ENCODE measurements at places on chromosomes 5 and 9.

DNA sequence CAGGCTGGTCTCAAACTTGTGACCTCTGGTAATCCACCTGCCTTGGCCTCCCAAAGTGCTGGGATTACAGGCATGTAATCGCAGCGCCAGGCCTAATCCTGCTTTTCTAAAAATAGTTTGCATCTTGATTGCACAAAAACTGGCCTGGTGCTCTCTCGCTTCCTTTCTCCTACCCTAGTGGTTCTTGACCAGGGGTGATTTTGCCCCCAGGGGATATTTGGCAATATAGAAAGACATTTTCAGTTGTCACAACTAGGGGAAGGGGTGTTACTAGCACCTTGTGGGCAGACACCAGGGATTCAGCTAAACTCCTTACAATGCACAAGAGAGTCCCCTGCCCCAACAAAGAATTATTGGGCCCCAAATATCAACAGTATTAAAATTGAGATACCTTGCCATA lies 139.8 kb downstream of the DROSHA start:
- DNase-seq, result no peak

DNA sequence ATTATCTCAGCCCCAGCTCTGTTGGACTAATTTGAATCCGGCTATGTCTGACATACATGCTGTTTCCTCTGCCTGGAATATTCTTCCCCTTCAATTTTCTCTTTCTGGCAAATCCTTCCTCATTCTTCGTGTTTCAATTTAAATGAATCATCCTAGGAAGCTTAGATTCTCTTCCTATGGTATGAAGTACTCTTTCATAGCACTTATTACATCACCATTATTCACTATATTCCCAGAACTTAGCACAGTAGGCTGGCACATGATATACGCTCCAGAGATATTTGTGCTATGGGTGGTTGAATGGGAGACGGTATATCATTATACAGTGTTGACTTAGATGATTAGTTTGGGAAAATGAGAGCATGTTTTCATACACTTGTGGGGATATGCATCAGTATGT lies 91.0 kb upstream of the JAK2 start:
- DNase-seq, result no peak

GRCh38 chr9:6686396-6686795 lies 40.9 kb upstream of the GLDC start:
- no peak for DNase-seq

GRCh38 chr9:83956436-83957247 lies 23.4 kb downstream of the HNRNPK start:
- DNase-seq, result peak; percentile 20

- no peak for DNase-seq
Measured at GRCh38 chr5:1437876-1438559, 7.2 kb downstream of the SLC6A3 start.

GRCh38 chr9:130348881-130349280 lies 83.3 kb downstream of the HMCN2 start:
- no peak for DNase-seq

GRCh38 chr9:114096041-114096511 lies 3.0 kb downstream of the KIF12 start:
- no peak for DNase-seq

DNA sequence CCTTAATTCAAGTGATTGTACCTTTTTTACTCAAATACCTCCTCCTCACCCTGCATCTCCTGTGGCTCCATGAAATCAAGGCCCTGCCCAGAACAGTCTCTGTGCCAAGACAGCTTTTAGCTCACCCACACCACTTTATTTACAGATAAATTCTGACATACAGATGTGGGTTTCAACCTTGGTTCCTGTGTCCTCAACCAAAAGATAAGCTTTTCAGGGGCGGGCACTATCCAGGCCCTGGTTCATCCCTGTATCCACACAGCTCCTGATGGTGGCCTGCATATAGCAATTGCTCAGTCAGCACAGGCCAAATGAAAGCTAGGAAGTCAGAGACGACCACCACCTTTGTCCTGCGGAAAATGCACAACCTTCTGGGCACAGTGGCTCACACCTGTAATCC lies 8.3 kb downstream of the SHB start:
- DNase-seq, result no peak

DNA sequence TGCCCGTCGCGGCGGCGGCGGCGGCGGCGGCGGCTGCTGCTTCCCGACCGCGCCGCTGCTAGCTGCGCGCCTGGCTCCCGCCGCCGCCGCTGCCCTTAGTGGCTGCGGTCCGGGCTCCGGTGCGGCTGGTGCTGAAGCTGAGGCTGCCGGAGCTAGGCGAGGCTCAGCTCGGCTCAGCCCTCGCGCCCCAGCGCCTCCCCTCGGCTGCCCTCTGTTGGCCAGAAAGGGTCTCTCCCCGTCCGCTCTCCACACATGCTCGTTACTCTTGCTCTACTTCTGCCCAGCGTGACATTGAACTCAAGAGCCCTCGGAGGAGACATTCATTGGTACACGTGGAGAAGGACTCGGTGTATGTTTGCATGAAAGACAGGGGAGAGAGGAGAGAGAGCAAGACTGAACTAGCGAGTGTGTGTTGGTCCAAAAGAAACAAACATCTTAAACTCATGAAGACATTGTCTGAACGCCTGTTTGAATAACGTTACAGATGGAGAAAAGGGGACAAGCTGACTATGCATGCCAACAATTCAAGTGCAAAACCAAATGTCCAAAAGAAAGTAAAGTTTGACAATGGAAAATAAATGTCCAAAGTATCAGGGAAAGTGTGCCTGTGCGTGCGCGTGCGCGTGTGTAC lies at the start of gene HCN1:
Gene HCN1 (minus strand): TSS at position 175 of the 631 bp plus-strand sequence.
- no peak for DNase-seq

GRCh38 chr9:92737216-92737606 lies 27.4 kb downstream of the BICD2 start:
- DNase-seq, result no peak

GRCh38 chr5:171667341-171668096 lies 118.1 kb upstream of the SMIM23 start:
- no peak for DNase-seq

GRCh38 chr5:100595152-100595811 lies 60.1 kb downstream of the FAM174A start:
- no peak for DNase-seq

GRCh38 chr9:80875947-80876346 lies 813.4 kb downstream of the TLE1 start:
- no peak for DNase-seq

DNA sequence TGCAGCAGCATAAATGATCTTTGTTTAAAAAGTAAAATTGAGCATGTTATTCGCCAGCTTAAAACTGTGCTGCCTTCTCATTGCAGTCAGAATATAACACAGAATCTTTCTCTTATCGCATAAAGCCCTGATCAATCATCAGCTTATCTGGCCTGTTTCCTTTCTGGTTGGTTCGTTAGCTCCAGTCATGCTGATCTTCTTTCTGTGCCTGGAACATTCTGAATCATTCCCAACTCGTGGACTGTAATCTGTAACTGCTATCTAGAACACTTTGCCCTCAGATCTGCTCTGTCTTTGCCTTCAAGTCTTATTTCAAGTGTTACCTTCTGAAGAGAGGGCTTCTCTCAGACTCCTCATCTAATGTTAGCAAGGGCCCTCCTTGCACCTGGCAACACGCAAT lies 11.9 kb upstream of the FER start:
- no peak for DNase-seq

- DNase-seq, result no peak
Measured at GRCh38 chr5:94856257-94856800, 237.9 kb downstream of the SLF1 start.

DNA sequence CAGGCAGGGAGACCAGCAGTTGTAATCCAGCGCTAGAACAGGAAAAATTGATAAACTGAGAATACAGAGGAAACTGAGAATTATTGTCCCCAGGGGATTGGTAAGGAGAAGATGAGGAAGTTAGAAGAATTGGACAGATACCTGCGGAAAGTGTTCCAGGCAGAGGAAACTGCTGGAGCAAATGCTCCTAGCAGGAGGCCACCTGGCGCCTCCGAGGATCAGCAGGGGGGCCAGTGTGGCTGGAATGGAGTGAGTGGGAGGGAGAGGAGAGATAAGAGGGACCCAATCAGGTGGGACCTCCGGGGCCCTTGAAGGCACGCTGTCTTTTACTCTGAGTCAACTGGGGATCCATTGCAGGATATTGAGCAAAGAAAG lies 695 bp upstream of the ANXA6 start:
- DNase-seq, result no peak

GRCh38 chr5:156096259-156096658 lies 230.7 kb upstream of the SGCD start:
- DNase-seq, result no peak

DNA sequence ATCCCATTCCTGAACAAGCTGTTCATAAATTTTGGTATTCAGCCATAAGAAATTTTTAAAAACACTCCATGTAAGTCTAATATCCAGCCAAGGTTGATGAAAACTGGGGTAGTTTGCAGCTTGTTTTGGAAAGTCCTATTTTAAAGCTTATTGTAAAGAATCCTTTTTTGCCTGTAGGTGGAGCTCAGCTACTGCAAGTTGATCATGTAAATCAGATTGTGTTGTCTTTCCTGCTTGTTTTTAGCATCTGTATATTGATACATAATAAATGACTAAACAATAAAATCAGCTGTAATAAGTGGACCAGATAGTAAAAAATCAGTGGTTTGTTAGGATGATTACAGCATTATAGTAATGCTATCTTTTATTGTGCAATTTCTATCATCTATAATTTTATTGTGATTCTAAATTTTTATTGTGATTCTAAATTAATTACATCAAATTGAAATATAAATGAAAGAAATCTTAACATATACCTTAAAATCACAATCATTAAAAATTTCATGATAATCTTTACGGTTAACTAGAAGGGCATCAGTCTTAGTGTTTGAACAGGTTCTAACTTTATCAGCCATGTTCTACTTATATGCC lies 42.4 kb downstream of the CWC27 start:
- no peak for DNase-seq

DNA sequence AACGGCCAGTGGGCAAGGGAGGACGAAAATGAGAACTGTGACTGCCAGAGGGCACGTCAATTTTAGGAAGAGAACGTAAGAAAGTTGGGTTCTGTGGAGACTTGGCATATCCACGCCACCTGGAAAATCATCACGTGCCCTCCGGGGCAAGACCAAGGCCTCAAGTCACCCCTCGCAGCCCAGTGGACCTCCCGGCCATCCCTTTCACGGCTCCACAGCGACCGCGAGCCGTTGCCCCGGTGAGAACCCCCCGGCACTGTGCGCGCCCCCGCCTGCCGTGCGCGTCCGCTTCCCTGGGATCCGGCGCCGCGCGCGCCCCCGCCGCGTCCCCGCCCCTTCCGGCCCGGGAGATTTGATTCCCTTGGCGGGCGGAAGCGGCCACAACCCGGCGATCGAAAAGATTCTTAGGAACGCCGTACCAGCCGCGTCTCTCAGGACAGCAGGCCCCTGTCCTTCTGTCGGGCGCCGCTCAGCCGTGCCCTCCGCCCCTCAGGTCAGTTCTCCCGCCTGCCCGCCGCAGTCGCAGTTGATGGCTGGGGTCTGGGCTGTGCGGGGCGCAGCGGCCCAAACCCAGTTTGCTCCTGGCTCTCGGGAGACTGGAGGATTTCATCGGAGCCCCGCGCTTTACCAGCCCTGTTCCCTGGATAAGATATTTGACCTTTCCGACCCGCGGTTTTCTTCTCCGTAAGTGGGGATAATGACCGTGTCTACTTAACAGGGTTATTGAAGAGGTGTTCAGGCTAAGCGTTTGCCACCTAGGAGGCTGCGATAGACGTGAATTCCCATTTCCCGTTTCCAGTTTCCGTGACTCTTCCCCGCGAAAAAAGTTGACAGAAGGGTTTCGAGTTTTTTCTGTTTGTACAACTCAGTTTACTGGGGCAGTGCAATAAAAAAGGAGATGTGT lies at the start of gene MELK:
Gene MELK (plus strand): TSS at position 381 of the 904 bp plus-strand sequence. CDS start 8,787 bp downstream, outside the sequence.
- DNase-seq, result peak; percentile 75

DNA sequence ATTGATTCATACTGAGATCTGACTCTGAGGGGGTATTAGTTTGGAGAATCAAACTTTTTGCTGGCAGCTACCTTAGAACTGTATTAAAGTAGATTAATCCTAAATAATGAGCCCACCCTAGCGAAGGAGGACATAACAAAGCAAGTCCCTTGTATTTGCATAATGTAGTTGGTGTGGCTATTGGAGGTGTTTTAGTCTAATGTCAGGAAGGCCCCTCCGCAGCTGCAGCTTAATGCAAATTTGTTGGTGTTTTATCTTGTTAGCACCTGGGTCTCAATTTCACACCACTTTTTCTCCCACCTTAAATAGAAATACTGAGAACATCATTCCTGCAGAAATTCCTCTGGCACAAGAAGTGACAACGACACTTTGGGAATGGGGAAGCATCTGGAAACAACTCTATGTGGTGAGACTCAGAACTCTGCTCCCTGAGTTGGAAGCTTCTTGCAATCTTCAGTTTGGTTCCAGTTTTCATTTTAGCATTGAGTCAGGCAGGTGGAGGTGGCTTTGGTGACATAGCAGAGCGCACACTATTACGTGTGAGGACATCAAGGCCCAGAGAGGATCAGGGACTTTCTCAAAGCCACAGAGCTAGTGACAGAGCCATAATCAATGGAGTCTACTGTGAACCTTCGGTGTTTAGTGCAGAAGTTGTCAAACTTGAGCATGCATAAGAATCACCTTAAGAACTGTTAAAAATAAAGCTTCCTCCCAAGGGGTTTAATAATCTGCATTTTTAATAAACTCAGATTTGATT lies 33.9 kb downstream of the DOCK2 start:
- no peak for DNase-seq

- no peak for DNase-seq
Measured at GRCh38 chr5:62077823-62078550, 228.0 kb upstream of the KIF2A start.

DNA sequence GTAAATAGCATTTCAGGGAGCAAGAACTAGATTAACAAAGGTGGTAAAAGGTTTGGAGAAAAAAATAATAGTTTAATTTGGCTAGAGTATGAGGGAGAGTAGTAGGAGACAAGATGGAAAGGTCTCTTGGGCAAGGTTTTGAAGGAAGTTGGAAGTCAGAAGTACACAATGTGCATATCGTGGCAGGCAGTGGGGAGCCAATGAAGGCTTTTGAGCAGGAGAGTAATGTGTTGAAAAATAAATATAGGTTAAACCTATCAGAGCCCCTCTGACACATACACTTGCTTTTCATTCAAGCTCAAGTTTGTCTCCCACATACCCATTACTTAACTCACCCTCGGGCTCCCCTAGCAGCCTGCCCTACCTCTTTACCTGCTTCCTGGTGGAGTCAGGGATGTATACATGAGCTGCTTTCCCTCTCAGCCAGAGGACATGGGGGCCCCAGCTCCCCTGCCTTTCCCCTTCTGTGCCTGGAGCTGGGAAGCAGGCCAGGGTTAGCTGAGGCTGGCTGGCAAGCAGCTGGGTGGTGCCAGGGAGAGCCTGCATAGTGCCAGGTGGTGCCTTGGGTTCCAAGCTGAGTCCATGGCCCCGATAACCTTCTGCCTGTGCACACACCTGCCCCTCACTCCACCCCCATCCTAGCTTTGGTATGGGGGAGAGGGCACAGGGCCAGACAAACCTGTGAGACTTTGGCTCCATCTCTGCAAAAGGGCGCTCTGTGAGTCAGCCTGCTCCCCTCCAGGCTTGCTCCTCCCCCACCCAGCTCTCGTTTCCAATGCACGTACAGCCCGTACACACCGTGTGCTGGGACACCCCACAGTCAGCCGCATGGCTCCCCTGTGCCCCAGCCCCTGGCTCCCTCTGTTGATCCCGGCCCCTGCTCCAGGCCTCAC lies at the start of gene CA9:
Gene CA9 (plus strand): TSS at position 797 of the 893 bp plus-strand sequence. CDS start 32 bp downstream, at position 829.
- DNase-seq, result no peak

- no peak for DNase-seq
Measured at GRCh38 chr5:81922854-81923279, 49.0 kb upstream of the ATG10 start.
